ENCODE measurements at places on chromosomes 12 and 14.

GRCh38 chr14:76882651-76883050 is 56.4 kb downstream of the LRRC74A start:
- no peak for DNase-seq

GRCh38 chr14:73221945-73222344 is 15.4 kb upstream of the PAPLN start:
- DNase-seq: no peak

GRCh38 chr14:61941421-61942150 is 179.4 kb downstream of the SNAPC1 start:
- DNase-seq: no peak

- DNase-seq: no peak
These were observed 40.5 kb downstream of the KCNA5 start for GRCh38 chr12:5083955-5084849.

- no peak for DNase-seq
These were observed 208.4 kb upstream of the FKBP4 start for GRCh38 chr12:2586156-2587038.

- DNase-seq: no peak
These were observed 585.2 kb downstream of the C12orf50 start for GRCh38 chr12:87444039-87444438.

GRCh38 chr14:99981806-99982205 is 83.4 kb upstream of the EVL start:
- DNase-seq: no peak

GRCh38 chr12:112523856-112524255 is 105.1 kb downstream of the PTPN11 start:
- no peak for DNase-seq

DNA sequence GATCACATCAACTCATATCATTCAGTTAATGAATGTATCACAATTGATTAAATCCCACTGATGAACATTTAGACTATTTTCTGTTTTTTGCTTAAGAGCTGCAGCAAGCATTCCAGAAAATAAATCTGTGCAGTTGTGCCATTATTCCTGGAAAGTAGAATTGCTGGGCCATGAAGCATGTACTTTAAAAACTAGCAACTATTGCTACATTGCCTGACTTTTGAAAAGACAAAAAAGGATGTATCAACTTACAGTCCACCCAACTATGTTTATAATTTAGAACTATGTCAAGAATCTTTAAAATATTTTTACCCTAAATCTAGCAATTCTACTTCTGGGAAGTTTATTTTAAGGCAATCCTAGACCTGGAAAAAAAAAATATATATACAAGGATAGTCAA is 33.4 kb upstream of the ERGIC2 start:
- DNase-seq: no peak

- no peak for DNase-seq
These were observed 21.6 kb downstream of the SLC48A1 start for GRCh38 chr12:47794679-47795078.
